ENCODE measurements at places on chromosomes 5 and 9.

DNA sequence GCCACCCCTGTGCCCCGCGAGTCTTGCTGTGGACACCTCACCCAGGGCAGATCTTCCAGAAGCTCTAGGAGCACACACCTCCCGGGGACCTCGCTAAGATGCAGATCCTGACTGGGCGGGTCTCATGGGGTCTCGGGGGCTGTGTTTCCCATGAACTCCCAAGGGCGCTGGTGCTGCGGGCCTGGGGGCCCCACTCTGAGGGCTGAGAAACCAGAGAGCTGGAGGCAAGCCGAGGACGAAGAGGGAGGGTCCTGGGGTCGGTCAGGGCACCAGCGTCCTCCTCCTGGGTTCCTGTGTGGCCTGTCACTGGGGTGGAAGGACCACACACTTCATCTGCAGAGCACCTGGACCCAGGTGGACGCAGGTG lies 30.2 kb downstream of the SLC6A3 start:
- DNase-seq: no peak

- no peak for DNase-seq
Measured at GRCh38 chr5:69449511-69449910, 34.6 kb downstream of the MARVELD2 start.

- no peak for DNase-seq
Measured at GRCh38 chr9:21510806-21511205, 28.7 kb upstream of the IFNE start.

DNA sequence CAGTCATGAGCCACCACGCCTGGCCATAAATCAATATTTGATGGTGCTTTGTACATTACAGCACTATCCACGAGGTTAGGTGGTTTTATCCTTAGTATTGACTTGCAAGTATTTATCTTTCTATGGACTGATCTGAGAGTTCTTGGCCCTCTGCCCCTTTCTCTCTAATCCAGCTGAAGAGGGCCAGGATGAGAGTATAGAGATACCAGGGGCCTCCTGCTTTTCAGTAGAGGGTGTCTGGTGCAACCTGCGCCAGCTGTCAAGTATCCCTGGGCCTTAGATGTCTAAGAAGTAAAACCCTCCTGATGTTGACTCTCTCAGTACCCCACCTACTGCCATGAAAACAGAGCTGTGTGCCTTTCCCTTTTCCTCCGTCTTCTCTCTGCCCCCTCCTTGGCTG lies 153.4 kb downstream of the SLIT3 start:
- no peak for DNase-seq

DNA sequence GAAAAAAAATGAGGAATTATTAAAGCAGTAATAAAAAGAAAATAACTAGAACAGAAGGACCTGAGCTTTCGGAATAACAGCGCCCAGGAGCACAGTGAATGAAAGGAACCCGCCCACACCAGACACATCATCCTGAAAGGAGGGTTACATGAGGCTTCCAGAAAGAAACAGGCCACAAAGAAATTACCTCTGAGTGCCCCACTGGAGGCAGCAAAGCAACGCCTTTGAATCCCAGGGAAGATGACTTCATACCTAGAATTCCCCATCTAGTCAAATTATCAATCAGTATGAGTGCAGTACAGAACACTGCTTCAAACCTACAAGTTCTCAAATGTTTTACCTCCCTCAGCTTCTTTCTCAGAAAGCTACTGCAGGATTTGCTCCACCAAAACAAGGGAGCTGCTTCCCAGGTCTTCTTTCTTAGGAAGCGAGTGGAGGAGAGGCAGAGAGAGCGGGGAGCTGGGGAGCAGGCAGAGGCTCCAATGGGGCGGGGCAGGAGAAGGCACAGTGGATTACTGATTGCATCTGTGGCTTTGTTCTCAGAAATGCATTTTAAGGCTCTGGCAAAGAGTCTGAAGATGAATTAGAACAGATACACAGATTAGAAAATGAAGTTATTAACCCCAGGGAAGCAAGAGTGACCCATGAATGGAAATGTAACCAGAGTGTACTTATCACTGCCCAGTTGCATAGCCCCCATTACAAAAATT lies 87.1 kb downstream of the SEMA4D start:
- DNase-seq: no peak

GRCh38 chr5:120096413-120096812 lies 367.7 kb upstream of the PRR16 start:
- no peak for DNase-seq

- DNase-seq: no peak
Measured at GRCh38 chr9:4980086-4980727, 4.9 kb upstream of the JAK2 start.

DNA sequence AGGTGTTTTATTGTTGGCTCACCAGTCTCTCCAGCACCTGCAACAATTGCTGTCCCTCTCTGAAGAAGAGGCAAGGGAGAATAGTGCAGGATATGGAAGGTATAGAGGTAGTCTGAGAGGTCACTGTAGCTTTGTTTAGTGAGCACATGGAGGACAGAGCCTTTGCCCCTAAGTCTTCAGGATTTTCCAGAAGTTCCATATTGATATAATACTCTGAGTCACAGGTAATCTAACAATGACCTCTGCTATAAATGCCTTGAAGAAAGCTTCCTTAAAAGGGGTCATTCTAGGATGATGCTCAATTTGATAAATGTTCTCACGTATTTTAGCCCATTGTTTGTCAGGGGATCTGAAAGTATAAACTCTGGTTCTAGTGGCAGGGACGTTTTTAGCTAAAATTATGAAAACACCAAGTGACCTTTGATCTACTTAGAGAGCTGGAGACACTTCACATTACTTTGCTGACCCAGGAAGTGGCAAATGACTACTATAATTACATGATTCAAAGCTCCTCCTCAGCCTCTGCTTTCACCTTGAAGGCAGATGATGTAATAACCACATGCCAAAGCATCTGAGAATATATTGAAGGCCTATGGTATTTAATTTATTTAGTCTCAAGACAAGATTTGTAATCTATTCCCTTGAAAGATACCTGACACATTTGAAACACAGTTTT lies 366.9 kb upstream of the NUDT12 start:
- DNase-seq: no peak

DNA sequence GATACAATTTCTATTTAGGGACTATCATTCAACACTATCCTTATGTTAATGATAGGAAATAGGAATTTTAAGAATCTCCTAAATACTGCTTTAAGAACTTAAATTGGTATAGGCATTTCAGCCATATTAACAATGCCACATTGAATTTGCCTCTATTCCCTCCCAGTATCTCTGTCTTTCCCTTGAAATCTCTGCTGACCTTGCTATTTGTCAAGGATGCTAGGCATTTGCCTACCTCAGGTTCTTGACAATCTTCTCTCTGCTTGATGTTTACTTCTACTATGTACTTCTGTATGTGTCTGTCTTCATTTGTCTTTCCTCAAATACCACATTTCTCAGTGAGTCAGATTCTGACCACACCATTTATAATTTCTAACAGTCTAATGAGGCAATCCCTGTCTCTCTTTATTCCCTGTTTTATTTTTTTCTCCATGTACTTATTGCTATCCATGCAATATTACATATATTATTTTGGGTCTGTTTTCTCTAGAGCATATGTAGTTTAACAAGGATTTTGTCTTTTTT lies 1461.4 kb upstream of the CDH9 start:
- DNase-seq: no peak

DNA sequence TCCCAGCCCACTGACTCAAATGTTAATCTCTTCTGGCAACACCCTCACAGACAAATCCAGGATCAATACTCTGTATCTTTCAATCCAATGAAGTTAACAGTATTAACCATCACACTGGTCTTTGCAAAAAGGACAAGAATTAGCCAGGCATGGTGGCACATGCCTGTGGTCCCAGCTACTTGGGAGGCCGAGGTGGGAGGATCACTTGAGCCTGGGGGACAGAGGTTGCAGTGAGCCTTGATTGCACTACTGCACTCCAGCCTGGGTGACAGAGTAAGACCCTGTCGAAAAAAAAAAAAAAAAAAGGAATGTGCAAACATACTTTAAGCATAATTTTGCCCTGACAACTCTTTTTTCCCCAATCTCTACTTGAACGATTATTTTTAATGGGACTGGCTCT lies 57.9 kb upstream of the ERBIN start:
- no peak for DNase-seq

- no peak for DNase-seq
Measured at GRCh38 chr9:127506814-127507750, 55.8 kb downstream of the LRSAM1 start.

GRCh38 chr5:79798893-79799590 lies 109.4 kb downstream of the CMYA5 start:
- DNase-seq: no peak

GRCh38 chr9:137590469-137591383 lies at the start of gene ZMYND19:
Gene ZMYND19, minus strand, starts transcription at chr9:137590512. Its CDS starts 249 bp downstream, at chr9:137590263.
- peak; percentile 57 for DNase-seq

DNA sequence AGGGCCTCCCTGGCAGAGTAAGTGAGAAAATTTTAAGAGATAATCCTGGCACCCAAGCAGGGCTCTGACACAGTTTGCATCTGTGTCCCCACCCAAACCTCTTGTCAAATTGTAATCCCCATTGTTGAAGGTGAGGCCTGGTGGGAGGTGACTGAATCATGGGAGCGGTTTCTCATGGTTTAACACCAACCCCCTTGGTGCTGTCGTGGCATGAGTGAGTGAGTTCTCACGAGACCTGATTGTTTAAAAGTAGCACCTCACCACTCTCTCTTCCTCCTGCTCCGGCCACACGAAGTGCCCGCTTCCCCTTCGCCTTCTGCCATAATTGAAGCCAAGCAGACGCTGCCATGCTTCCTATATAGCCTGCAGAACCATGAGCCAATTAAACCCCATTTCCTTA lies 80.1 kb downstream of the FBXW11 start:
- no peak for DNase-seq

DNA sequence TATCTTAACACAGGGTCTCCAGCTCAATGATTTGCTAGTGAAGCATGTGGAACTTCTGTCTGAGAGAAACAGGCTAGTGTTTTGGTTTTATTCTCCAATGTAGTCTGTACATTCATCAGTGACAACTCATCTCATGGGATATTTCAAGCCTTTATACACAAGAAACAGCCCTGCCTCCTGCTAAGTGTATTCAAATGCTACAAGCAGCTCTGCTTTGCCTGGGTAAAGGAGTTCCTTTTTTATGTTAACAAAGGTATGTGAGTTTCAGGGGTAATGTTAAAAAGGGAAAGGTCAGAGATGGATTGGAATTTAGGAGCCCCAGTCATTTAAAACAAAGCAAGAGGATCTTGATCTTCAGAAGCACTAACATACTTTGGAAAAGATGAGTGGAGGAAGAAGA lies 498.7 kb downstream of the ISL1 start:
- no peak for DNase-seq

- DNase-seq: no peak
Measured at GRCh38 chr5:176389135-176390123, 878 bp downstream of the HIGD2A start.

DNA sequence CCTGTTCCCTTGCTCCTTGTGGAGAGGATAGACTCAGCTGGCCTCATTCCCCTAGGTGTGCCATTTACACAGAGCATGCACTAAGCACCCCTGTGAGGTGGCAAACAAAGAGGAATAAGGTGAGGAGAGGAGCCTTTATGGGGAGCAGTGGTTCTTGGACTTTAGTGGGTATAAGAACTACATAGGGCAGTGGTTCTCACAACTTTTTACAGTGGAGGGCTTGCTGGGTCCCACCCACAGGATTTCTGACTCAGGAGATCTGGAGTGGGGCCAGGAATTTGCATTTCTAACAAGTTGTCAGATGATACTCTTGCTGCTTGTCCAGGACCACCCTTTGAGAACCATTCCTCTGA lies 42.0 kb downstream of the CSF1R start:
- no peak for DNase-seq

DNA sequence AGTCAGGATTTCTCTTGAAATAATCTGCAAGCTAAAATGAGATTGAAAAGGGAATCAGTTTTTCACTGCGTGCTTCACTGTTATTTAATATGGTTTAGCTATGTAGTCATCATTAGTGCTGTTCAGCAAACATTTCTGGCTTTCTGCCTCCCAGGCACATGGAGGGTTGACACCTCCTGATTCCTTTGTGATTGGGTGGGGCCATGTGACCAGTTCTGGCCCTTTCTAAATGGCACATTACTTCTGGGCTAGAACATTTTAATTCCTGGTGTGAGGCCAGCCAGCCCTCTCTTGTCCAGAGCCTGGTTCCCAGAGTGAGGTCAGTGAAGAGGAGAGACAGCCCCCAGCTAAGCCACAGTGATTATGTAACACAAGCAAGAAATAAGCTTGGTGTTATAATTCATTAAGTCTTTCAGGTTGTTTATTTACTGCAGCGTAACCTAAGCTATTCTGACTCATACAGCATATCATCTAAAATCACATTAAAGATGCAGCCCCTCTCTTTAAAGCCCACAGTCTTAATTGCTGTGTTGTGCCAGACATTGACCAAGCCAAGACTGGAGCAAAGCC lies 17.4 kb upstream of the ARSI start:
- DNase-seq: no peak

DNA sequence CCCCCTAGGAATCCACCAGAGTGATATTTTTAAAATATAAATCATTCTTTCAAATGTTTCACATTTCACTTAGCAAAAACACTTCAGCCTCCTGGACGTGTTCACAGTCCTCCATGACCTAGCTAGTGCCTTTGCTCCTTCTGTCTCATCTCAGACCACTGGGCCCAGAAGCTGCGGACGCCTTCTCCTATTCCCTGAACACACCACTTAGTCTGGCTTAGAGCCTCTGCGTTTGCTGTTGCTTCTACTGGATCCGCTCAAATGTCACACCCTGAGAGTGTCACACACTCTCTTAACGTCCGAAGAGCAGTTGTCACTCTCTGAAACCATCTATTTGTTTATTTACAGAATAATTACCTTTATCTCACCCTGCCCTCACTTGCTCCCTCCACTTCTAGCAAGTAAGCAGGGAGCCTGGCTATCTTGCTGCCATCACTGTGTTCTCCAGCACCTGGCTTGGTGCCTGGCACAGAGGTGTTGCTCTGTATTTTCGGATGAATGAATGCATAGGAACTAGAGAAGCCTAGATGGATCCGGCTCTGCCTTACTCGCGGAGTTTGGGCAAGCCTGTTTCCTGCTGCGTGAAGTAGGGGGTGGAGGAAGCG lies 1.2 kb upstream of the GRK6 start:
- no peak for DNase-seq

GRCh38 chr9:18045326-18045725 lies 428.6 kb upstream of the ADAMTSL1 start:
- DNase-seq: no peak

DNA sequence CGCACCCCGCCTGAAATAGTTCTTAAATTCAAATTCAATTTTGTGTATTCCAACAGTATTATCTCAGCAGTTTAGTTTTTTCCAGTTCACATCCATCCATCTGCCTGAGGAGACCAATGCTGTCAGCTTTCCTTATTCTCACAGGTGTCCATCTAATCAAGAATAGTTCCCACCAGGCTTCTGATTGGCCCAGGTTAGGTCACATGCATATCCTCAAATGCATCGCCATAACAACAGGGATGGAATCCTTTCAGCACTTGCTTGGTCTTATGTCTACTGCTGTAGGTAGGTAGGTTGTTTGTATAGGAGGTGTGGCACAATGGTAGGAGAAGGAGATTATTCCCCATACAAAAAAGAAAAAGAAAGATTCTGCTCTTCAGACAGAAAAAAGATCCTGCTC lies 91.2 kb downstream of the UBE2R2 start:
- no peak for DNase-seq
